ENCODE measurements at places on chromosomes 3 and 15.
A peak's percentile ranks its signal among the peaks of the same experiment; 100 is the strongest.

- DNase-seq: no peak
Observed at GRCh38 chr3:10815487-10815886, 541 bp upstream of the SLC6A11 start.

DNA sequence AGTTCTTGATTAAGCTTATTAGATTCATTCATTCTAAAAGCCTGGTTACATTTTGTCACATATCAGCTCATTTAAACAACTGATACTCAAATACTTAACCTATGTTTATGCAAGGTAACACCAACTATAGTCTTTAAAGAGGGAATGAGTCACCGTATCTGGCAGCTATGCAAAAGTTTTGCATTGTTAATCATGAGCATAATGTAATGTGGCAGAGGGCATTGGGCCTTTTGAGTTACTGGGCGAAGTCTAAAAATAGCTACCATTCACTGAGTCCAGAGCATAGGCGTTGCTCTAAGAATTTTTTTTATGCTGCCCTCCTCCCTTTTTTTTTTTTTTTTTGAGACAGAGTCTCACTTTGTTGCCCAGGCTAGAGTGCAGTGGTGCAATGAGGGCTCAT, 277.7 kb upstream of the ZNF717 start:
- DNase-seq: peak; percentile 22

DNA sequence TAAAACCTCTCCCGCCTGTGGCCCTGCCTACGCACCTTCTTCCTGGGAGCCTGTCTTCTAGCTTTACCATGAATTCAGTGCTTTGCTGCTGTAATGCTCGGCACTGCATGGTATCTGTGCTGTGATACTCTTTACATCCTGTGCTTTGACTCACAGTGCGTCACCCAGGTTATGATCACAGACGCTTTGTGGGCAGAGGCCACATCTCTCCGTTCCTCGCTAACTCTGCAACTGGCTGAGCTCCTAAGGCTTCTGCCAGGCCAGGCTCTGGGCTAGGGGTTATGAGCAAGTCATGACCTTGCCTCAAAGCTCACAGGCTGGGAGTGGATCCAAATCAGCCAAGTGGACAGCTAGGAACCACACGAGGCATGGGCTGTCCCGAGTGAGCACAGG, 23.2 kb downstream of the SPTBN5 start:
- DNase-seq: no peak

- peak; percentile 19 for DNase-seq
Observed at GRCh38 chr3:72820415-72820814, 27.8 kb downstream of the SHQ1 start.

GRCh38 chr3:18891641-18892040, 256.7 kb upstream of the KCNH8 start:
- DNase-seq: no peak

DNA sequence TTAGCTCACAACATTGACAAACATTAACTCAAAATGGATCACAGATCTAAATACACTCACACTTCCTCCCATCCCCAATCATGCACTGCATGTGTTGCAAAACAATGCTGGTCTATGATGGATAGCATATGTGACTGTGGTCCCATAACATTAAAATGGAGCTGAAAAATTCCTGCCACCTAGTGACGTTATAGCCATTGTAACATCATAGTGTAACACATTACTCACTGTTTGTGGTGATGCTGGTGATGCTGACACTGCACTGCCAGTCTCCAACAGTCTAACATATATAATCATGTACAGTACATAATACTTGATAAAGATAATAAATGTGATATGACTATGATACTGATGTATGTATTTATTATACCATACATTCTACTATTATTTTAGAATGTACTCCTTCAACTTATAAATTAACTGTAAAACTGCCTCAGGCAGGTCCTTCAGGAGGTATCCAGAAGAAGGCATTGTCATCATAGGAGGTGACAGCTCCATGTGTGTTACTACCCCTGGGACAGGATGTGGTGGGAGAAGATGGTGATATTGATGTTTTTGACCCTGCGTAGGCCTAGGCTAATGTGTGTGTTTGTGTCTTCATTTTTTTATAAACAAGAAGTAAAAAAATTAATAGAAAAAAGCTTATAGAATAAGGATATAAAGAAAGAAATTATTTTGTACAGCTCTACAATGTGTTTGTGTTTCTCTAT, 41.3 kb downstream of the TXNRD3 start:
- DNase-seq: no peak

GRCh38 chr3:25513642-25514266, 85.7 kb downstream of the RARB start:
- no peak for DNase-seq

GRCh38 chr3:52742418-52743041, 28.2 kb downstream of the NEK4 start:
- DNase-seq: peak; percentile 62

DNA sequence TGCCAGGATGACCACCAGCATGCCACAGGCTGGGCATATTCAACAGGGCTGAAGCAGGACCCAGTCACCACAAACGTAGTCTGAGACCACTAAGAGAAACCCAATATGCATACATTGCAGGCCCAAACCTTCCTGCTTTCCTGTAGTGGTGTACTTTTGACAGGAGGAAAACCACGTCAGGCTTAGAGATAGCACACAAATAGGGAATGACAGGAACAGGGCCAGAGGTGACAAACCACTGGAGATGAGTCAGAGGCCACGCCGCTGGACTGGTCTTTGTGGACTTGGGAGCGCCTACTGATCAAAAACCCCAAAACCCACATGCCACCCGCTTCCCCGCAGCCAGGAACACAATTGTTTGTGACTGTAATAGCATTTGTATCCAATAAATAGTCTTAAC, 3.6 kb upstream of the EFCAB12 start:
- no peak for DNase-seq

GRCh38 chr15:29468899-29469298, 199.3 kb upstream of the NSMCE3 start:
- DNase-seq: no peak

DNA sequence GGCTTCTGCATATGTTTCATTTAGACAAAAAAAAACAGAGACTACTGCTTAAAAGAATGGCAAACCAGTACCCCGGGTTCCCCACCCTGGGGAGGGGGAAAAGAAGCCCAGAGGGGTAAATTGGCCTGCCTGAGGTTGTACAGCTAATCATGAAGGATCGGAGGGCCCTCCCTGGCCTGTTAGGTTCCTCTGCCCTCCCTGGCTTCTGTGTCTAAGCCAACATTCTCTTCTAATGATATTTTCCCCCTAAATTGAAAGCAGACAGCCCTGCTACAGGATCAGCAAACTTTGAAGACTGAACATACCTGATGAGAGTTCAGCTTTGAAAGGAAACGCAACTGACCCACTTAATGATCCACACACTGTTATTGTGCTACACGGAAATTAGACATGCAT, 2.5 kb downstream of the ARHGAP31 start:
- DNase-seq: no peak

- no peak for DNase-seq
Observed at GRCh38 chr3:15097891-15098290, 1.1 kb downstream of the RBSN start.

- no peak for DNase-seq
Observed at GRCh38 chr3:9736831-9737230, 5.3 kb downstream of the BRPF1 start.

DNA sequence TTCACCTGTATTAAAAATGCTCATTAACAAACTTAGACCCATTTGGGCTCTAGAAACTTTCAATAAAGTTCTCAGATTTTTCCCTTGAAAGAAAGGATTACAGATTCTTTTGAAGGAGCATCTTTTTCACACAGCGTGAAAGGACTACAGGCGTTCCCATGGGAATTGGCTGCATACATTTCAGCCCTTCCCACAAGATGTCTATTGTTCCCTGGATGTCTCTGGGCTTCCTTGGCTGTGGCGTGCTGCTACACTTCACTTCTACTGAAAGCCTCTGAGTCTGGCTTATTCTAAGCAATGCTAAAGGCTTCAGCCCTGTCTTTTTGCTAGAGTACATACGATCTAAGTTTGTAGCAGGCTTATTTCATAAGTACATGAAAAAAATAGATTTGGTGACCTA, 1.4 kb downstream of the VEPH1 start:
- DNase-seq: no peak

DNA sequence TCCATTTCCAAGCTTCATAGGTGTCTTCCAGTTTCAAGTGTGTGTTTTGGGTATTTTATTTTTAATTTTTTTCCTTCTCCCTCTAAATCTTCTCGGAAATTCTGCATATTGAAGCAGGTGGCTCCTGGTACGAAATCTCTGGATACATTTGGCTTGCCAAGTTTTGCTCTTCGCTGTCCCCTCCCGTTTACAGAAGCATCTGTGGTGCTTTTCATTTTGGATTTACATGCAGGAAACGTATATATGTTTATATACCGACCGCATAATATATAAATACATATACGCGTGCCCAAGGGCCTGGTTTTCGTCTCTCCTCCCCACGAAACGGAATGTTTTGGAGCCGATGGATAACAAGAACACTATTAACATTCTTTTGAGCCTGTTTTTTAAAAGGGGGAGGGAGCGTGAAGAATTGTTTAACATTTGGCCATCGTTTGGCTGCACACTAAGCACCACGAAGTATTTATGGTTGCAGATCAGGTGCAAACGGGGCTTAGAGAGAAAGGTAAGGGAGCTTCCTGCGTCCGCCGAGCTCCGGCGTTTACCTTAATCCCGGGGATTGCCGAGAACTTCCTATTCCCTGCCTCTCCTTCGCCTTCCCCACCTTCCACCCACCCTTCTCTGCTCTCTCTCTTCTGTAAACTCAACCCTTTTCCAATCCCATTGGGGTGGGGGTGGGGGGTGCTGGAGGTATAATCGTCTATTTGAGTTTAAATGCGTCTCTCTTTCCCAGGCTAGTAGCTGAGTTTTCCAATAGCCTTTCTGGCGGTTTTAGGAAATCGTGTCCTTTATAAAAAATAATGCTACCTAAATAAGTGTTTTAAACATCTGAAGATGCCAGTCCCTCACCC, 1.1 kb upstream of the NLGN1 start:
- no peak for DNase-seq

GRCh38 chr3:55897573-55898224, 410.6 kb upstream of the WNT5A start:
- peak; percentile 15 for DNase-seq

DNA sequence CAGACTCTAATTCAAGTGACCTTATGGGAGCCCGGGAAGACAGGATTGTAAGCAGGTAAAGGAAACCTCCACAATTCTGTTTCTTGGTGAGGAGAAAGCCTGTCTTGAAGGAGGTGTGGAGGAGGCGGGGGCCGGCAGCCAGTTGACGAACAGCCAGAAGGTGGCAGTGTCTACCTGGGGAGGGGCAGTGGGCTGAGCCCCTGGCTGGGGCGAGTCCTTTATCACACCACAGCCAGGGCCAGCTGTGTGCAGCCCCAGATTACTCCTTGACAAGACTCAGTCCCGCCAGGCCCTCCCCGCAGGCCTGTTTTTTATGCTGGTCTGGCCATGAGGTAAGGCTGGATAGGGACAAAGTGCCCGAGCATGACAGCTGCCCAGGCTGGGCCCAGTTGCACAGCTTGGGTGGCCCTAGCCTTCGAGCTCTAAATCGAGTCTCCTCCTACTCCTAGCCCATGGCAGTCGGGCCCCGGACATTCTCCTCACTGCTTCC, 40.9 kb upstream of the IDH2 start:
- peak; percentile 40 for DNase-seq

DNA sequence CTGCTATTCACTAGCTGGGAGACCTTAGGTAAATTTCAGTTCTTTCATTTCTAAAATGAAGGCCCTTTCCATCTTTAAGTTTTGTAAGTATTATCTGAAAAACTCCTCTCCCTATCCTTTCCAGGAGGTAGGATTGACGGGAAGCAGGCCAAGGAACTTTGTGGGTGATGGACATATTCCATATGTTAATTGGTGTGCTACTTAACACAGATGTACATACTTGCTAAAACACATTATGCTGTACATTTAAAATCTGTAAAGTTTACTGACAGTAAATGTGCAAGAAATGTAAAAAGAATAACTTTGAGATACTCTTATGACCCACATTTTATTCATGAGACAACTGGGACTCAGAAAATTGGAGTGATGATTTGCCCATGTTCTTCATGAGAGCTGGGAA, 329.8 kb upstream of the LRRC3B start:
- DNase-seq: no peak

GRCh38 chr3:108447096-108447847, 63.1 kb downstream of the MYH15 start:
- no peak for DNase-seq

DNA sequence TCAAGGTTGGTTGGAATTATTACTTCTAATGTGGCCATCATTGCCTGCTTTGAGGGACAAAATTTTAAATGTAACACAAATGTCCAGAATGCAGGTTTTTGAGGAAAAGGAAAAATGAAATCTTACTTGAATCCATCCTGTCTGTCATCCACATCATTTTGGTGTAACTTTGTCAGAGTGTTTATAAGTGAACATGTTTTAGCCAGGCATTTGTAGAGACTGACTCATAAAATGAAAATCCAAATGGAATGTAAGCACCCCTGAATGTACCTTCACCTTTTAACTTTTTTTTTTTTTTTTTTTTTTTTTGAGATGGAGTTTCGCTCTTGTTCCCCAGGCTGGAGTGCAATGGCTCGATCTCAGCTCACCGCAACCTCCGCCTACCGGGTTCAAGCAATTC, 141.8 kb upstream of the BNIP2 start:
- no peak for DNase-seq

DNA sequence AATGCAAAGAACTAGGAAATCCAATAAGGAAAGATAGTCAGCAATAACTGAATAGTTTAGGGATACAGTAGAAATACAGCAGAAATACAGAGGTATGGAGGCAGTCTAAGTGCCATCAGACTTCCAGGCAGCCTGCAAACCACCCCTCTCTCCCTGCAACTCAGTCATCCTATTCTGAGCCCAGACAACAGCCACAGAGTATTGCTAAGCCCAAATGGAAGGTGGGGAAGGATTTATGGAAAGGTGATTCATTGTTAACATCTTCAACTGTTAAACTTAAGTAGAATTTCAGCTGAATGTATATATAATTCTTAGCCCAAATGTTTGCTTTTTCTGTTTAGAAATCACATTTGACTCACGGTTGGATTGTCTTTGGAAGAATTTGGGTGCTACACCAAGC, 300.4 kb downstream of the RBMS3 start:
- peak; percentile 12 for DNase-seq

DNA sequence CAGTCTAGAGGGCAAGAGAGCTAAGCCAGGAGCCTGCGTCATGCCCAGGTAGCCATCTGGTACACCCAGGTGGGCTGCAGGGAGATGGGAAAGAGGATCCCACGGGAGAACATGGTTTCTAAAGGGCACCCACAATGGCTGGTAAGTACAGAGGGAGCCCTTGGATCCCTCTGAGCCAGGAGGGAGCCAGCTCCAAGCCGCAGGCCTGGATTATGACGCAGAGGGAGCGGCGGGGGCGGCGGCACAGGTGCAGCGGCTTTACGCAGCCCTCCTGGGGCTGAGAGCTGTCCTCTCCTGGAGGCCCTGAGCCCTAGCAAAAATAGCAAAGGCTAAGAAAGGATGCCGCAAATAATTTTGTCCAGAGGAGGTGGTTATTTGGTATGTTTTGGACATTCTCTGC, 2.8 kb downstream of the CAV3 start:
- no peak for DNase-seq

DNA sequence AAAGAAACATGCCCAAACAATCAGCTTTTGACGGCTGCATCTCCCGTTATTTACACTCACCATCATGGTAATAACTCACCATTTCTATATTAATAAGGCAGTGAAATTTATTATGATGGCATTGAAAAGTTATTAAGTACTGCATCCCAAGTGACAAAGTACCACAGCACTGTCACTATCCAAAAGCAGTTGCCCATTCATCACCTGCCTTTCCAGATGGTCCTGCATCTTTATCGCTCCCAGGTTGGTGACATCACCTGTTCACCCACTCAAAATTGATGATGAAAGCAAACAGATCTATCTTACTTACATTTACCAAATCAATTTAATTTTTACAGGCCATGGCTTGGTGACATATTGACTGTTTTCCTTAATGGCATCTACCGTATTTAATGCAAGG, 299.0 kb downstream of the MECOM start:
- DNase-seq: no peak

- no peak for DNase-seq
Observed at GRCh38 chr15:90895571-90896117, 7.5 kb upstream of the MAN2A2 start.
